ENCODE measurements at places on chromosomes 2 and 18.
A peak's percentile ranks its signal among the peaks of the same experiment; 100 is the strongest.

DNA sequence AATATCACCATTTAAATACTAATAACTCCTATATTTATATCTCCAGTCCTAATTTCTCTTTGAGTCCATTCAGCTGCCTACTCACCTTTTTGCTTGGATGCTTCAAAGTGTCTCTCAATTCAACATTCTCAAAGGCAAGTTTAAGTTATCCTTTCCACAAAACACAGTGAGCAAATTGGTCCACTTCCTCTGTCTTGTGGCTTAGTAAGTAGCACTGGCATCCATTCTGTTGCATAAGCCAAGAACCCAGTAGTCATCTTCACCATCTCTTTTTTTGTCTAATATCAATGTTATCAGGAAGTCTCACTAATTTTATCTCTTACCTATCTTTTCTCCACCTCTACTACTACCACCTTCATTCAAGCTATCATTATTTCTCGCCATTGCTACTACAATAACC is 27.4 kb upstream of the IL1RL1 start:
- peak; percentile 40 for DNase-seq

- peak; percentile 92 for DNase-seq
Measured at GRCh38 chr2:10931710-10932255, 20.0 kb downstream of the KCNF1 start.

GRCh38 chr2:38045811-38046210 is 30.1 kb downstream of the CYP1B1 start:
- DNase-seq = peak; percentile 16

- no peak for DNase-seq
Measured at GRCh38 chr2:218290316-218291261, 1.7 kb downstream of the TMBIM1 start.

- no peak for DNase-seq
Measured at GRCh38 chr2:117411983-117412382, 402.5 kb upstream of the DDX18 start.

DNA sequence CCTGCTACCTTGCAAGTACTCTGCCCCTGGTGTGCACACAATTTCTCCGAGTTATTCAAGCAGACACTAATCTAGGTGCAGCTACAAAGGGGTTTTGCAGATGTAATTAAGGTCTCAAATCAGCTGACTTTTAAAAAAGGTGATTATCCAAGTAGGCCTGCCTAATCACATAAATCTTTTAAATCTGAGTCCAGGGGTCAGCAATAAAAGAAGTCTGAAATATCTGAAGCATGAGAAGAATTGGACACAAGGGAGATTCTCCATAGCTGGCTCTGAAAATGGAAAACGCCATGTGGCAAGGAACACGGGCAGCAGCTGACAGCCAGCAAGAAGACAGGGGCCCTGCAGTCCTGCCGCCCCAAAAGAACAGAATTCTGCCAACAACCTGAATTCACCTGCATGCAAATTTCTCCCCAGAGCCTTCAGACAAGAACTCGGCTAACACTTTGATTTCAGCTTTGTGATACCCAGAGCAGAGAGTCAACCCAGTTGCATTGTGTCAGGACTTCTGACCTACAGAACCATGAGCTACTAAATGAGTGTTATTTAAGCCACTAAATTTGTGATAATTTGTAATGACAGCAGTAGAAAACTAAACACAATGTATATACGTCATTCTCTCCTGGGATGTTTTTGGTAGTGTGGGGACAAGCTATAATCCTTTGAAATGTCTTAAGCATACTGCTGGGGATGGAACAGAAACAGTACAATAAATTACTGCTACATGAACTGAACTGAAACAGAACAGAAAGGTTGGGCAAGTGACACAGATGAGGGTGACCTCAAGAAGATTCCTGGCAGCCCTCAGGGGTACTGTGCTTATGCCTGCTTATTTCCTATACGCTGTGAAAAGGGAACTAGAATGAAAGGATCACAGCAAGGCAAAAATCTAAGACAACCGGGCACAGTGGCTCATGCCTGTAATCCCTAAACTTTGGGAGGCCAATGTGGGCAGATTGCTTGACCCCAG is 3.2 kb downstream of the INO80C start:
- no peak for DNase-seq

GRCh38 chr2:101500180-101500579 is 25.3 kb upstream of the RFX8 start:
- DNase-seq = peak; percentile 74

- no peak for DNase-seq
Measured at GRCh38 chr2:147577323-147577997, 267.4 kb upstream of the ACVR2A start.

- no peak for DNase-seq
Measured at GRCh38 chr2:159117658-159118057, 149.2 kb downstream of the TANC1 start.

- DNase-seq = no peak
Measured at GRCh38 chr18:72867746-72868584, at the start of gene NETO1. NETO1 (minus strand) TSS chr18:72867987; CDS start chr18:72867291, 696 bp downstream.

DNA sequence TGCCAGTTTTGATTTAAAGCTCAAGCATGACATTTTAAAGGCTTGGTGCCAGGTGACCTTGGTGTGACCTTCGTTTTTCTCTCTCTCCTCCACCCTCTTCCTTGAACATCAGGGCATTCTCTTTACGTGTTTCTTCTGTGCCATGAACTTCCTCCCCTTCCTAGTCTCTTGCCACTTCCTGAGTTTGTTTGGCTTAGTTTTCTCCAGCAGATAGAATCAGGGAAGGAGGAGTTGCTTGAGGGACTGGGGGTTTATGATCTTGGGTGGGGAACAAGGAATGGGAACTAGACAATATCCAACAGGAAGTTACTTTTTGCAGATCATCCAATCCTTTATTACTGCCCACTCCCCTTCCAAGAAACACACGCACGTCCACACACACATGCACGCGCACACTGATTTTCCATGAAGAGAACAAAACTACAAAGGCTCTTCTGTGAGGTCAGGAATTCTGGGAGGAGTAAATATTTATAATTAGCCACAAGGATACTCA is 210.6 kb upstream of the EPAS1 start:
- no peak for DNase-seq

- no peak for DNase-seq
Measured at GRCh38 chr18:41955688-41956087, 654 bp downstream of the PIK3C3 start.

DNA sequence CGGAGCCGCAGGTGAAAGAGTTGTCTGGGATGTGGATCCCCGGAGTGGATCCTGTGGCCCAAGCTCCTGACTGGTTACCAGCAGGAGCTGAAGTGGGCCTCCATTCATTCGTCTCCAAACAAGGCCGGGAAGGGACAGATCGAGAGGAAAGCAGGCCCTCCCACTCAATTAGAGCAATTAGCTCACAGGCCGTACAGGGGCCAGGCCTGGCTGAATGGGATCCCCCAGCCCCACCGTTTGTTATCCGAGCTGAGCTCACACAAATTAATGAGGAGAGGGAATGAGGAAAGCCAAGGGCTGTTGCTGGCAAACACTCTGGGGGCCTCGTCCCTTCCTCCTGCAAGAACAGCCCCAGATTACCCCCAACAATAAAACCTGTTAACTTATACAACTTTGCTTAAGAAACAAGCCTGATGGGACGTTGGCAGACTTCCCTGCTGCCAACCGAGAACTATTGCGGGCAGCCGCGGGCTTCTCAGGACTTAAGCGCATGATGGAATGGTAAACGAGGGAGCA is 338.0 kb downstream of the BCL11A start:
- DNase-seq = no peak

DNA sequence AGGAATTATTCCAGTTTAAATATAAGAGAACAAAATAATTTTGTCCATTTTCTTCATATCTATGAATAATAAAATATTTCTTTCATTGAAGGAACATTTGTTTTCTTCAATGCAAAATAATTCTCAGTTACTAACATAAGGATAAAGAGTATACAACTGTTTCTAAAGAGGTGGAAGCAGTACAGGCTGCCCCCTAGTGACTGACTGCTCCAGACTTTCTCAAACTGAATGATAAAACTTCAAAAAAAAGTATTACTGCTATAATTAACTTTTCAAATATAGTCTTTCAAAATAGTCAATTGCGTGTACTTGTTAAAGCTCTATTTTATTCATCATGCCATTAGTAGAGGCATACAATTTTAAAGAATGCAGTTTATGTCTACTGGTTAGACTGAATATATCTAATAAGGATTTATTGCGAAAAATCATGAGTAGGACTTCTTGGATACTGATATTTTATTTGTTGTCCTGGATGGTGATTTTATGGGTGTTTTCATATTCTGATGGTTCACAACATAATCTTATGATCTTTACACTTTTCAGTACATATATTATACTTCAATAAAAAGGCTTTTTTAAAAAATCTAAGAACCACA is 100.1 kb downstream of the WDPCP start:
- DNase-seq = peak; percentile 46

DNA sequence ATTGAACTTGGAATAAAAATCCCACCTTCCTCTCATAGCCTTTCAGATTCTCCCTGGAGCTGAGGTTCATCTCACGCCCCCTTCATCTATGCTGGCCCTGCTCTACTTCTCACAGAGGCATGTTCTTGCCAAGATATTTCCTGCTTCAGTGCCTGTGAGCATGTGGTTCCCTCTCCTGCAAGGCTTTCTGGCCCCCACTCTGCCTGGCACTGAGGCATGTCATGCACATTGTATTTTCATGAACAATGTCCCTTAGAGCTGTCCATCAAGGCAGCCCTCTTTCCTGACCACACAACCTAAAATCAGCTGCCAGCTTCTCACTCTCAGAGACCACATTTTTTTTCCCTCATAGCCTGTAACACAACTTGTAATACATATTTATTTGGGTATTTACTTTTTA is 18.0 kb upstream of the HK2 start:
- DNase-seq = no peak

Data from IMR-90 (cell line).